ENCODE measurements at places on chromosomes 2 and 18. TPM values are rescaled to one million over a fixed set of nuclear protein-coding genes. Genes with fewer than 3 reads are reported as not detected.

ATF2 gene
- 98.2 TPM for total RNA-seq

RNF152 gene
- 12.8 TPM for total RNA-seq

GREB1 gene
- total RNA-seq, result 1.7 TPM

SLC35F6 gene
- 80.8 TPM for total RNA-seq

MC4R gene
- not detected for total RNA-seq

GRB14 gene
- 6.9 TPM for total RNA-seq

RIT2 gene
- total RNA-seq, result not detected

KIAA2012 gene
- total RNA-seq, result not detected

RNU2-63P gene
- total RNA-seq, result not detected

SERPINB12 gene
- not detected for total RNA-seq

COLEC12 gene
- total RNA-seq, result 109 TPM

TXNDC2 gene
- total RNA-seq, result 0.16 TPM

POTEC gene
- total RNA-seq, result not detected

LRP2 gene
- 0.41 TPM for total RNA-seq

CDH7 gene
- not detected for total RNA-seq

SERPINB2 gene
- 67.6 TPM for total RNA-seq

C2orf15 gene
- not detected for total RNA-seq

GKN1 gene
- not detected for total RNA-seq

TMEM169 gene
- total RNA-seq, result 0.36 TPM

DCDC2C gene
- total RNA-seq, result not detected

RTKN gene
- 15.7 TPM for total RNA-seq

CHRNG gene
- not detected for total RNA-seq

DLGAP1 gene
- total RNA-seq, result 1.4 TPM

CYP27A1 gene
- total RNA-seq, result 10.5 TPM

ACMSD gene
- not detected for total RNA-seq

TYMS gene
- total RNA-seq, result 1.1 TPM

RGPD3 gene
- 0.45 TPM for total RNA-seq

GAL3ST2 gene
- 0.25 TPM for total RNA-seq

AQP12B gene
- total RNA-seq, result not detected

SCN9A gene
- 14.0 TPM for total RNA-seq

LHCGR gene
- not detected for total RNA-seq

POTEJ gene
- not detected for total RNA-seq

CCL20 gene
- not detected for total RNA-seq

OR6B2 gene
- total RNA-seq, result not detected

COL5A2 gene
- total RNA-seq, result 671 TPM

KCNG2 gene
- total RNA-seq, result not detected

L3MBTL4 gene
- total RNA-seq, result not detected

LIPG gene
- total RNA-seq, result 3.2 TPM

SGO2 gene
- 23.3 TPM for total RNA-seq

MGAT4A gene
- 0.36 TPM for total RNA-seq

MAP4K4 gene
- total RNA-seq, result 208 TPM

EIF2B4 gene
- 29.7 TPM for total RNA-seq

IL1F10 gene
- not detected for total RNA-seq
